ENCODE measurements at places on chromosomes 11 and 22.
A peak's percentile ranks its signal among the peaks of the same experiment; 100 is the strongest.

DNA sequence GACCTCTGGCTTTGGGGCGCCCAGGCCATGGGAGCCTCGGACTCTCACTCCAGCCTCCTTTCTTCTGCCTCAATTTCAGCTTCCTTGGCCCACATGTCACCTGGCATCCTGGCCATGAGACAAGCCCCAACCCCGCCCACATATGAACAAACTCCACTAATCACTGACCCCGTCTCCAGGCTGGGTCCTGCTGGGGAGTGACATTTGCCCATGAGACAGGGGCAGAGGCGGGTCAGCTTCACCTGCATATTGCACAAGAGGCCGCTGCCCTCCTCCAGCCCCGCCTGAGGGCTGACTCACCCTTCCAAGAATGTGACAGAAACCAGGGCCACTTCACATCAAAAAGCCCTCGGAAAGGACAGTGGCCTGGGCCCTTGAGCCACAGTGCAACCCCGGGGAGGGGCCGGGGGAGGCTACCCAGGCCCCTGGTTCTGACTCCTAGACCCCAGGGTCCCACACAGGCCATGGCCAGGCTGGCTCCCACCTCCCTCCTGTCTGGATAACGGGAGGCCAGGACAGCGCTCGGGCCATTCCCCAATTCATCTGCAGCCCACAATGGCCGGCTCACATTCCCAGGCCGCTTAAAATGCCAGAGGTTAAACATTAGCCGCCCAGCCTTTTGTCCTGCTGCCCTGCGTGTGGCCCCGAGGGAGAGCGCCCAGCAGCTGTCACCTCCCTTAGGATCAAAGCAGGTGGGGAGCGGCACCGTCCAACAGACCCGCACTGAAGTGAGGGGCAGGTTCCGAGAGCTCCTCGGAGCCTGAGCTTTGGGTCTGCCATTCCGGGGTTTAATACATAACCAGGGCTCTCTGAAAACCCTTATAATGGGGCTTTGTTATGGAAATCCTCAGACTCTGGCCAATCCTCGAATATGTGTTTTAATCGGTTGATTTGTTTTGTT lies 42.3 kb downstream of the TRMU start:
- DNase-seq: peak; percentile 47

DNA sequence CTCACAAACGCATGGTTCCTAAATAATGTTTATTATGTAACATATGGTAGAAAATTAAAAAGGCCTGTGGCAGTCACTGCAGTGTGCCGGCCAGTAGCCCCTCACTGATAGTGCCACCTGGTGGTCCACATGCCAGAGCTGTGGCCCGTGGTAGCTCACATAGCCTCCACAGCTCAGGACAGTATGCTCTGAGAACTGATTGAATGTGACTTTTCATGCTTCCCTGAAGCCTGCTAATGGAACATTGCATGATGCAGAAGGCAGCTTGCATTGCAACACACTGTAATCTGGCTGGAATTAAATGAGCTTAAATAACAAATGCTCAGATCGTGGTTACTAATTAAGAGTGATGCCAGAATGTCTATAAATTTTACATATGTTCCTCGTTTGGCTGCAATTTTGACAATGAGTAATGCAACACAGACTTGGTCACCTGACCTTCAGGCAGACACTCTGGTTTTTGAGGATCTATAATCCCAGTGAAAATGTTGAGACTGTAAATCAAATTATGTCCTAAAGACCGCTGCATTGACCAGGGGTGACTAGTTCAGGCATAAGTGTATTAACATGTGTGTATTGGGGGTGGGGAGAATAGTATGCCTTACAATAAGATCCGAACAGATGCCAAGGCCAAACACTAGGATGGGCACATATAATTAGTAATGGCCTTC lies 566.4 kb downstream of the METTL15 start:
- no peak for DNase-seq

DNA sequence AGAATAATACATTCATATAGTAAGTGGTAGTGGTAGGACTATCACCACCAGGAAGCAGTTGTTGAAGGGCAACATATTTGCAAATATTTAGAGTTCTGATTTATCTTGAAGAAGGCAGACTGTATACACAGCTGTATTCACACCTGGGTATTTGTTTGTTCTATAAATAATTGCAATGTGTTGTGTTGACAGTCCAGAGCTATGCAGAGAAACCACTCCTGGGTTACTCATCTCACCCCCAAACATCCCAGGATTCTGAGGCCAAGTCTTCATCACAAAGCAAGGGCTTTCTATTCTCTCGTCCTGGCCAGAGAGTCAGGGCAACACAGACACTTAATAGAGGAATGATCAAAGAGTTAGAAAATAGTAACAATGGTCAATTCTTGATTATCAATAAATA lies 102.1 kb upstream of the FAT3 start:
- DNase-seq: peak; percentile 74

DNA sequence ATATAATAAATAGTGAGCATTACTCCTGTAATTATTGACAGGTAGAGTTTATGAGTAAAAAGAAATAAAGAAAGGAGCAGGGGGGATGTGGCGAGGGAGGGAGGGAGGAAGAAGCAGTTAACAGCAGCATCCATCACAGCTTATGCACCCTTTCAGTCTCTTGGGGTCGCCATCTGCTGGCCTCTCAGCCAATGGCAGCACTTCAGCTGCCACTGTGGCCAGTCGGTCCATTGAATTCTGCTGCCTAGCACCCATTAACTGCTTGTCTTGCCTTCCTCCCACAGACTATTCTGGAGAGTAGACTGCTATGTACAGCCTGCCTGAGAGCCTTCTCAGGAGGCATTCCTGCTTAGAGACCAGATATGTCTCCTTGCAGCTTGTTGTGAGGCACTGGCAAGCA lies 388.3 kb downstream of the TENM4 start:
- no peak for DNase-seq

- no peak for DNase-seq
Measured at GRCh38 chr11:58428021-58428420, at the start of gene OR5B2. Gene OR5B2, minus strand, starts transcription at chr11:58428121. Its CDS starts 4,860 bp downstream, at chr11:58423261.

- DNase-seq: no peak
Measured at GRCh38 chr11:59698506-59698905, 15.1 kb downstream of the OR10V1 start.
